ENCODE measurements at places on chromosomes 7 and 10.

GRCh38 chr10:115951242-115951641, 321.8 kb downstream of the GFRA1 start:
- no peak for DNase-seq

GRCh38 chr7:13111230-13111629, 423.8 kb downstream of the ARL4A start:
- DNase-seq, result no peak

DNA sequence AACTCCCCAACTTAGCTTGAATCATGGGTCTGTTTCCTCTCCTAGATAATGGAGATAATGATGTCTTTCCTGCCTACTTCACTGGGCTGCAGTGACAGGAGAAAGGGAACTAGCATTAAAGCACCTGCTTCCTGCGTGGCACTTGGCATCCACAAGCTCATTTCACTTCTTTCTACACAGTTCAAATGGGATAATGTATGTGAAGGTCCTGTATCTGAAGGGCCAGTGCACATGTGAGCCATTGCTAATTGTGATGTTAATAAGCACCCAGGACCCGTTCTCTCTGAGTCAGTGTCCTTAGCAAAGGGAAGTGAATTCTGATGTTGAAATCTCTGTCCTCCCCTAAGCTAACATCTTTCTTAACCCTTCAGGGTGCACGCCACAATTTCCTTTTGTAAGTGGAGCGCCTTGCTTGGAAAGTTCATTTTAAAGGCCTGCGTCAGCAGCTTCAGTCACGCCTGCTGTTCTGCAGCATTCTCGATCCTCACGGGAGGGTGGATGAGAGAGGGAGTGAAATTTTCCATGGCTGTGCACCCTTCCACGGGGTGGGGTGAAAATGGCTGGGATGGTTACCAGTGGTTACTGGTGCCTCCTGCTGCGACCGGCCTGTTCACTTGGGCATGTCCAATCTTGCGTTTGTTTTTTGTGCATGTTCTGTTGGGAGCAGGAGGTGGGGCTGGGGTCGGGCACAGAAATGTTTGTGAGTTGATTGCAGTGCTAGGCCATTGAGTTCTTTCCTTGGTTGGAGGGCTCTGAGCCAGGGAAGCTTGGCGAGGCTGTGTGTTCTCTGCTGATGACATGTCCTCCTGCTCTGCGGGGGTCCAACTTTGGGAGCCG, 59.2 kb downstream of the HK1 start:
- DNase-seq, result no peak

DNA sequence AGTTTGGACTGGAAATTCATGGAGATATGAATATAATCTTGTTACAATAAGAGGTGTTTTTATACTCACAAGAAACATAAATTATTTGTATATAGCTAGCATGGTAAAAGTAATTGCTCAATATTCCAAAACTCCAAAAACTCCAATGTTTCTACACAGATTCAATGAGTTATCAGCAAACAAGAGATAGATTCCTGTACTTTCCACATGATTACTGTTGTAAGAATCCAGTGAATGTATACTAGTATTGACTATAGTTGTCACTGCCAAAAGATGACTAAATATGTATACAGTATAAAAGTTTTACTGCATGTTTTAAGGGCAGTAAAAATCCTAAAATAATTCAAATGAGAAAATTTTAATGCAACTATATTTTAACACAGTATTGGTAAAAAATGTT, 10.7 kb downstream of the ATOH7 start:
- DNase-seq, result no peak

DNA sequence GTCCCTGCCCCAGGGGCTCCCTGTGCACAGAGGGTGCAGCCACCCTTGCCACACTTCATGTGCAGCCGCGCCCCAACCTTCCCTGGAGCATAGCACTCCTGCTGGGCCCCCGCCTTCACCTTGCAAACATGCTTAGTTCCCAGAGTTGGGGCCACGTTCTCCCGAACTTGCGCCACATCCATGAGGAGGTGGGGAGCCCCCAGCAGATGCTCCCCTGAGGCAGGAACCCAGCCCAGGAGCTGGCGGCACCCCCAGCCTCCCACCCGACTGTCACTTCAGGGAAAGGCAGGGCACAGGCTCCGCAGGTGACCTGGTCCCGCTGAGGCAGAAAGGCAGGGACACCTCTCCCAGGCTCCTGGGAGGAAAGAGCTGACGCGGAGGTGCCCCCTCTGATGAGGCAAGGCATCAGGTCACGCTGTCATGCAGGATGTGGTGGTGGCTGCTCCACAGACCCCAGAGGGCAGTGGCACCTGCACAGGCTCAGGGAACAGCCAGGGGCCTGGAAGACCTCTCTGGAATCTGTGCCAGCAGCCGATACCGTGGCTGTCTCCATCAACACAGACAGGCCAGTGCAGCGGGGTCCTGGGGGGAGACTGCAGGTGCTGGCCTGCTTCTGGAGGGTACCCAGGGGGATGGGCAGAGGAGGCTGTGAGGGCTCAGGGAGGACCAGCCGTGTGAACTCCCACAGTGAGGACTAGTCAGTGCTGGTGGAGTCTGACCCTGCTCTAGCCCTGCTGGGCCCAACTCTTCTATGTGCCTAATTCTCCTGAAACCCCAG, 221.3 kb downstream of the MAD1L1 start:
- DNase-seq, result no peak

- no peak for DNase-seq
Measured at GRCh38 chr7:52436278-52436677, 599.2 kb upstream of the POM121L12 start.

DNA sequence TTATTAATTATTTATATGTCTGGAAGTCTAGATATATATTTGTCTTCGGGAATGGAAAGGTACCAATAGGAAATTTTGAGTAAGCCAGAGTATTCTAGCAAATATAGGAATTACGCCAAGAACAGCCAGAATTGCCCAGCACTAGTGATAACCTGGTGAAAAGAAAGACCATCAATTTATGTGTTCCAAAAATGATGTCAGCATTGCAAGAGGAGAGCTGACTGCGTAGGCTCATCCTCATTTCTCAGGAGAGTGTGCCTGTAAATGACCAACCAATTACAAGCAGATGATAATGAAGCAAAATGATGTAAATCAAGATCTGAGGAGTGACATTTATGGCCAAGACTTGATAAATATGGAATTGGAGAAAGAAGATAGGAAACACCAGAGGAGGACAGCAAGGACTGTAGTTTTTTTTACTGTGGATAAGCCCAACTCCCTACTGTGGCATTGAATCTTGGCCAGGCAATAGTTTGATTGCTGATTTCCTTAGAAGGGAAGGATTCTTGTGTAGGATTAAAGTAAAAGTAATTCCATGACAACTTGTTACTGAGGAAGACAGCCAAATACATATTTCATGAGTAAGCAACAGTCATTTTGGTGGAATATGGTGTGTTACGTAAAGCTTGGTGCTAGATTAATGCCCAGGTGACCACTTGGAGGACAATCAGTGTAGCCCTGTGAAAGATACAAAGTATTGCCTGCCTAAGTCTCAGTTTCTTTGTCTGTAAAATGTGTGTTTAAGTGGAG, 590.8 kb downstream of the AUTS2 start:
- DNase-seq, result no peak

GRCh38 chr7:158527915-158528502, 59.6 kb downstream of the PTPRN2 start:
- no peak for DNase-seq

GRCh38 chr7:25250386-25250785, 22.1 kb upstream of the NPVF start:
- no peak for DNase-seq

- no peak for DNase-seq
Measured at GRCh38 chr7:143046426-143046851, 5.7 kb upstream of the OR6V1 start.

GRCh38 chr10:16949816-16950215, 132.6 kb upstream of the RSU1 start:
- no peak for DNase-seq

DNA sequence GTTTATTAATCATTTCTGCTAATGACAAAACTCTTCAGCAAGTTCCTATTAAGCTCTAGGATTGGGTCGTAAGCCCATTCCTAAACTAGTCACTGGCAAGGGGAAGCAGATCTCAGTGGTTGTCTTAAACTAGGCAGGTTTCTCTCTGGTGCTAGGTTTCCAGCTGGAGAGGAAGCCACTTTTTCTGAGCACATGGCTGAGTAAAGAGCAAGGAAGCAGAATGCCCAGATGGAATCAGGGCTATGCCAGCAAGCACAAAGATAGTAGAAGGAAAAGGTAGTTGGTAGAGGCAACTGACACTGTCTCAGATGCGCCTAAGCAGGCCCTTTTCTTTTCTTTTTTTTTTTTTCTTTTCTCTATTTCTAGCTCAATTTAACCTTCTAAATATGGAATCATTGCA, 224.9 kb downstream of the EXOC4 start:
- DNase-seq, result no peak

DNA sequence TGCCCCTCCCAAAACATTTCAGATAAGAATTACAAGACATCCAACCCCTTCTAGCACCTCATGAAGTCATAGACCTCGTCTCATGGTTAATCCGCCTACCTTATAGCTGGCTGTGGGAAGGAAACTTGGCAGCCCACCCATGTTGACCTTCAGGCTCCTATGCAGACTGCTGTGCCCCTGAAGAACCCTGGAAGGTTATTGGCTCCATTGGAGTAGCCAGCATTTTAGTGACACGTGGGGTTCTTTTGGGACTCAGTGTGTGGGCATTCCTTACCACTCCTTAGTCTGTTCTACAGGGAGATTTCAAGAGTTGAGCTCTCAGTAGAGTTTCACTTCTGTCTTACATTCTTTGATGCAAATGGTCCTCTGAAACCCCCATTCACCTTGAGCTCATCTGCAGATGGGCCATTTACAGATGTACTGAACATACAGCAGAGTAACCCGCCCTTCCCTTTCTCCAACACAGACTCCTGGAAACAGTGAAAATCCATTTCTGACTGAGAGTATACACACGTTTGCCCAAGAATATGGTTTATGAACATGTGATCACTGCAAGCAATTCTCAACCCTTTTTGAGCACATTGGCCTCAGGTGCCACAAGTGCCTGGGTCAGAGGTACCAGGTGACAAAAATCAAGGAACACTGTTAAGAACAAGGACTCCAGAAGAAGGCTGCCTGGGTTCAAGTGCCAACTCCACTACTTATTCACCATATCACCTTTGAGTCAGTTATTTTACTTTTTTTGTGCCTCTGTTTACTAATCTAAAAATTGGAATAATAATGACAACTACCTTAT, 54.0 kb upstream of the HECW1 start:
- DNase-seq, result no peak

GRCh38 chr10:51806079-51806835, 106.9 kb upstream of the CSTF2T start:
- DNase-seq, result no peak
